NCI-H1105 treated with DMSO at 0.1 percent for 48 hours (cell line): ENCODE measurements at places on chromosomes 1 and 21.
A peak's percentile ranks its signal among the peaks of the same experiment; 100 is the strongest.

GRCh38 chr1:232428786-232429530 lies 201.0 kb downstream of the SIPA1L2 start:
- DNase-seq = no peak

GRCh38 chr1:67653304-67653703 lies 31.7 kb upstream of the GADD45A start:
- no peak for DNase-seq

DNA sequence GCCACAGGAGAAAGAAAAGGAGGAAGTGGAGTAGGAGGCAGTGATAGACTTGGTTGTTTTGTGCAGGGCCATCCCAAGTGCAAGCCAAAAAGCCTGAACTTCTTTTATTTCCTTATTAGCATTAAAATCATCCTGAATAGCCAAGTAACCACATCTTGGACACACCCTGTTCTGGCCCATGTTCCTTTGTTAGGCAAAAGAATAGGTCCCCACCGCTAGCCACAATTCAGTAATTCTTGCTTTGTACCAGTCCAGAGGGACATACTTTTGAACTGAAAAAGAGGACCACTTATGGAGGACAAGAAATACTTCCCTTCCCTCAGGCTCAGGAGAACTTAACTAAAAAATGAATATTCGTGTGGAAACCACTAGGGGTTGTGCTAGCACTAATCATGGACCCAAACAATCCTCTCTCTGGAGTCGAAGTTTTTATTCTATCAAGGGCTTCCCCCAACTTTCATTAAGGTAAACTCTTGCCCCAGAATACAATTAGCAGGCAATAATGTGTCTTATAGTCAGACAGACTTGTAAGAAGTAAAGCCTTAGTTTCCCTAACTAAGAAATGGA lies 19.4 kb downstream of the TNFSF4 start:
- DNase-seq = no peak

GRCh38 chr1:199123615-199124014 lies 484.8 kb downstream of the PTPRC start:
- DNase-seq = no peak

- DNase-seq = peak; percentile 30
Observed at GRCh38 chr1:52365071-52365745, 797 bp downstream of the CC2D1B start.

DNA sequence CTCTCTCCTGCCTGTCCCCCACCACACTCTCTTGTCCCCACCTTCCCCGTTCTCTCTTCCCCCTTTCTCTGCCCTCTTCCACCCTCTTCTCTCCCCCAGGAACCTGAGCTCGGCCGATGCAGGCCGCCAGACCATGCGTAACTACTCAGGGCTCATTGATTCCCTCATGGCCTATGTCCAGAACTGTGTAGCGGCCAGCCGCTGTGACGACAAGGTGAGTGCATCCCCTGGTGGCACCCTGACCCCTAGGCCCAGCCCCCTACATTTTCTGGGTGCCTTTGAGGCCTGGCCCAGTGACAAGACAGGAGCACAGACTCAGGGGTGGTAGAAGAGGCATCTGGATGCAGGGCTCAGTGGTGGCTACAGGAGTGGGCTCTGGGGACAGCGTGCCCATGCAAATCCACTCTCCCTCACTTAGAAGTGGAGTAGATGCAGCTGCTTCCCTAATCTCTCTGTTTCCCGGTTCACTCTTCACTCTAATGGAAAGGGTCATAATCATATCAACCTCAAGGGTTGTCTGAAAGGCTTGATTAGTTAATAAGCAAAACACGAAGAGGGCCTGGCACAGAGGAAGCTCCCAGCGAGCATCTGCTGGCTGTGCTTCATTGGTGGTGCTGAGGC lies 37.0 kb downstream of the PKP1 start:
- no peak for DNase-seq

GRCh38 chr21:31354604-31355443 lies 10.8 kb upstream of the TIAM1 start:
- no peak for DNase-seq

GRCh38 chr21:37974081-37974480 lies 57.8 kb upstream of the KCNJ6 start:
- no peak for DNase-seq

DNA sequence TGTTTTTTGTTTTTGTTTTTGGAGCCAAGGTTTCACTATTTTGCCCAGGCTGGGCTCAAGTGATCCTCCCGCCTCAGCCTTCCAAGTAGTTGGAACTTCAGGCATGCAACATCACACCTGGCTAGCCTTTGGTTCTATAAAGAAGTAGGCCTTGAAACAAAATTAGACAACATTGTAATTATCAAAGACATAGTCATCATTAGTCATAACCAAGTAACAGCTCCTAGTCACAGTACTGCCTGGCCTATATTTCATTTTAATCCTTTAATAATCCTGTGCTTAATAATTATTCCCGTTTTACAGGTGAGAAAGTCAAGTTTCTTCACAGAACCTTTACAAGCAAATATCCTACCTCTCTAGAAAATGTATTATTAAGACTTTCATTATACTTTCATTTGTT lies 52.3 kb upstream of the TBX15 start:
- DNase-seq = no peak

GRCh38 chr1:206439205-206439604 lies 31.1 kb upstream of the IKBKE start:
- peak; percentile 70 for DNase-seq

DNA sequence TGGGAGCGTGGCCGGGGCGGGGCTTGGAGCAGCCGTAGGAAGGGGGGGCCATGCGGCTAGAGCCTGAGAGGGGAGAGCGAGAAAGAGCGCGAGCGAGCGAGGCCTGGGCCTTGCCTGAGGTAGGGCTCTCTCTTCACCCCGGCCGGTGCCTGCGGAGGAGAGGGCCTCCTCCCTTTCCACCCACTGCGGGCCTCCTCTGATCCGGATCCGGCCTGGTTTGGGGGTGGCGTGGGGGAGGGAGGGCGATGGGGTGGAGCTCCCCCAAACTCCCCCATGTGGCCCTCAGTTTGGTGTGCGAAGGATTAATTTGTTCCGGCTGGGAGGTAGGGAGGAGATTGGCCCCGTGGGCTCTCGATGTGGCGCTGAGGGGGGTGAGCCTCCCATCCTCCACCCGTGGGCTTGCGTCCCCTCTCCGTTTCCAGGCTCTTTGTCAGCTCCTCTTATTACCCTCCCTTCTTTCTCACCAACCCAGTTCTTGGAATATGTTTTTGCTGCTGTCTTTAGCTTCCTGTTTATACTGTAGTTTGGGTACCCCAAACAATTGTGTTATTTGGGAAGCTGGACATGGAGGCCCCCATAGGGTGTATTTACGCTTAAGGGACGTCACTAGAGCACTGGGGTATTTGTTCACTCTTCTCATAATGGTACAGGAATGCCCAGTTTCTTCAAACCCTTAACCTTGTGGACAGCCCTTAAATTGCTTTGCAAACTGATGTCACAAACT lies 685 bp downstream of the UBAP2L start:
- DNase-seq = peak; percentile 9

DNA sequence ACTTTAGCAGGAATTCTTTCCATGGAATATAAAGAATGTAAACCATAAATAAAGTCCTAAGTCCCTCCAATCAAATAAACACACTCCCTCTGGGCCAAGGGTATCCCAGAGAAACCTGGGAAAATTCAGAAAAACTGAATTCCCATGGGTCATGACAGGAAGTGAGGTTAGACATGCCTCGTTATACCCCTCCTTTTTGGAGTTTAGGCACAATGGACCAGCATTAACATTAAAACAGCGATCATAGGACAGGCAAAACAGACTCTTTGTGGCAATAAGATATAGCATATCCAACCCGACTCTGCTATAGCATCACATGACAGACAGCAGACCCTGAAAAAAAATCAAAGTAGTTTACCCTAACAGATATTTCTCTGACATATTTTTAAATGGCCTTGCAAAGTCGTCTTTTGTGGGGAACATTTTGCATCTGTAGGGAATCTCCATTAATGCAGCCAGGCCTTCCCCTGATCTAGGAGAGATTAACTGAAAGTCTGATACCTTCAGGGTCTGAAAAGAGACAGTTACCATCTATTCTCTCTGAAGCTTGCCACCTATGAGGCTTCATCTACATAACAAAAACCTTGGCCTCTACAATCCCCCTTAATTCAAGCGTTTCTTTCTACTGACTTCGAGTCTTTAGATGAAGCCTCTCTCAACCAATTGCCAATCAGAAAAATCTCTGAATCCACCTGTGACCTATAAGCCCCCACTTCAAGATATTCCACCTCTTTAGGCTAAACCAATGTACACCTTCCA lies 143.0 kb upstream of the KCNK1 start:
- DNase-seq = no peak

GRCh38 chr1:2985067-2985561 lies 36.2 kb upstream of the ACTRT2 start:
- DNase-seq = no peak

- no peak for DNase-seq
Observed at GRCh38 chr1:55441489-55441888, 226.3 kb upstream of the USP24 start.
